ENCODE measurements at places on chromosomes 11 and 22.
A peak's percentile ranks its signal among the peaks of the same experiment; 100 is the strongest.

DNA sequence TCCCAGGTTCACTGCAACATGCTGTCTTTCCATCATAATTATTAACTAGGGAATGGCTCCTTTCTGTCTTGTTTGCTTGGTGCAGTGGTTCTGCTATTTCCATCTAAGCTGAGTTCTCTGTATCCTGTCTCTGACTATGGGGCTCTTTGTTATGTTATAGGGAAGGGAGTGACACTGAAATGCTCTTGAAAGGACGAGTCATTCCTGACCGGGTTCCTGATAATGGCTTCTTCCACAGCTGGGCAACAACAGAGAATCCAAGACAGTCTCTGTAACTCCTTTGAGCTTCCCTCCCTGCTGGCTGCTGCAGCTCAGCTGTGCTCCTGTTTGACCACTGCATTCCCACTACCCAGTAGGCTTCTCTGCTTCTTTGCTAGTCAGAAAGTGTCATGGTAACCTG lies 24.1 kb downstream of the OR2AT4 start:
- DNase-seq: peak; percentile 53

- DNase-seq: no peak
Observed at GRCh38 chr11:47599902-47600301, 5.7 kb upstream of the C1QTNF4 start.

DNA sequence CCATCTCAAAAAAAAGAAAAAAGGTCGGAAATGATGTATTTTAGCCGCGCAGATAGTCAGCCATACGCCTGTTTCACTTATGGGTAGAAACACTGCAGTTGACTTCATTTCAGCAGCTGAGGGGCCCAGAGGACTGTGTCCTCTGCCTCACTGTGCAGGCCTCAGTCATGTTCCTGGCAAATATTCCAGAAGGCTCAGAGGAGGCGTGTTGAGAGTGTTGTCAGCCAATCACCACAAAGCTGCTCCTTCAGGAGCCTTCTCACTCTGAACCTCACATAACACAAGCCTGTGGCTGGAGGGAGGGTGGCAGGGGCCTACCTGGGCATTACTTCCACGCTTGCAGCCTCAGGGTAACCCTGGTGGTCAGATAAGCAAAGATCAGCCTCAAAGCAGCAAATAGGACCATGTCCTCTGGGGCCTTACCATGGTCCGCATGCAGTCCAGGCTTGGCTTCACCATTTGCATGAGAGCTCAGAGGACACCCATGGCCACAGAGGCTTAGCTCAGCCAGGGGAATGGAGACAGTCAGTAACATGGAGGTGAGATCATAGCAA lies 17.3 kb upstream of the TREH start:
- DNase-seq: no peak

DNA sequence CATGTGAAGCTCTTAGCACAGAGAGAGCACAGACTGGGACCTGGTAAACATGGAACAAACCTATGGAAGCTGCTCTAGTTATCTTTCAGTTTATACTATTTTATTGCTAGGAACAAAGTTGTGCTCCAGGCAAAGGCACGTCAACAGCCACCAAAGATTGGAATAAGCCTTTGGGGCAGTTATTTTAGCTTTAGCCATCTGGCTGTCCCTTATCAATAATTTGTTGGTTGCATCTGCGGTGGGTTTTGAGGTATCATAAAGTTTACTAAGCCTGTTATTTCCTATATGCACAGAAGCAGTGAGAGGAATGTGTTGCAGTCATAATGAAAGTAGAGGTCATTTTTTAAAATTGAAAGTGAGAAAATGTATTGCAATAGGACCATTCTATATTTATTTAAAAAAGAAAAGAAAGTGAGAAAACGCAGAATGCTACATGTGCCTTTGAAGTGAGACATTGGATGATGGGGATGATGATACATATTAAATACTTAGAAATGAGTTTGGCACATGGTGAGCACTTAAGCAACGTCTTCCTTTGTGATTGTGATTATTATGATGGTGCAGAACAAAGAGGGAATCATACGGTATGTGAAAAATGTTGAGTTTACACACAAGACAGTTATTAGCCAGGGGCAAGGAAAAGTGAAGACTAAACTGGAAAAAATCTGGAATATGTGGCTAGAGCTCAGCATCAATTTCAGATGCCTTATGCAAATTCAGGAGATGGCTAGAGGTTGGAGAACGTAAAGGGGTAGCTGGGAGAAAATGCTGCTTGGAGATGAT lies 58.3 kb downstream of the PRR5L start:
- DNase-seq: peak; percentile 16

- no peak for DNase-seq
Observed at GRCh38 chr11:20041499-20041898, 118.8 kb downstream of the DBX1 start.

GRCh38 chr11:17550450-17551346 lies 3.6 kb downstream of the OTOG start:
- DNase-seq: no peak

DNA sequence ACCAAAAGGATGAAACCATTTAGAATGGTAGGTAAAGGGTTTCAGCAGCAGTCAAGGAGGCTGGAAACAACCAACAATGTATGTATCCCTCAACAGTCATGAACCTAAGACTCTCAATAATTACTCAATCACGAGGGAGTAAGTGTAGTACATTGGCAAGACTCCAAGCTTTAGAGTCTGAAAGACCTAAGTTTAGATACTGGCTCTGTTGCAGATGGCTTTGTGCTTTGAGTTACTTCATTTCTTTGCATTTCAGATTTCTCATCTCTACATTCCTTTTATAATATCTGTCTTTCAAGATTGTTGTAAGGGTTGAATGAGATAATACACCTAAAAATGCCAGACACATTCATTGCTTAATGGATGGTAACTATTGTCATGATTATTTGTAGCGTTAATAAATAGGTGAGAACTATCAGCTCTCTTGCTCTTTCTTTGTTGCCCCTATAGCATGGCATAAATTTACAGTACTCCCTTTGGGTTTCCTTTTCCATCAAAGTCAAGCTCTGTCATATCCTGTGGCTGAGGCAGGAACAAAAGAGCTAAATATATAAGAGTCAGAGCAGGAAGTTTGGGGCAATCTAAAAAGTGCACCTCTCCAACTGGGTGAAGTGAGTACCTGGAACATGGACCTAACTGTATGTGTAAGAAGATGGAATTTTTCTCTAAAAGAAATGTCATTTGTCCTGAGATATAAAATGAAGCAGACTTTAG lies 228.2 kb upstream of the ZC3H12C start:
- DNase-seq: peak; percentile 45

GRCh38 chr11:112882494-112883381 lies 78.5 kb upstream of the NCAM1 start:
- DNase-seq: no peak

GRCh38 chr11:130452940-130453339 lies 4.5 kb downstream of the ADAMTS15 start:
- no peak for DNase-seq

- DNase-seq: no peak
Observed at GRCh38 chr11:126857860-126858808, 142.4 kb downstream of the KIRREL3 start.

GRCh38 chr11:124052966-124053365 lies 11.8 kb upstream of the OR10G7 start:
- no peak for DNase-seq

DNA sequence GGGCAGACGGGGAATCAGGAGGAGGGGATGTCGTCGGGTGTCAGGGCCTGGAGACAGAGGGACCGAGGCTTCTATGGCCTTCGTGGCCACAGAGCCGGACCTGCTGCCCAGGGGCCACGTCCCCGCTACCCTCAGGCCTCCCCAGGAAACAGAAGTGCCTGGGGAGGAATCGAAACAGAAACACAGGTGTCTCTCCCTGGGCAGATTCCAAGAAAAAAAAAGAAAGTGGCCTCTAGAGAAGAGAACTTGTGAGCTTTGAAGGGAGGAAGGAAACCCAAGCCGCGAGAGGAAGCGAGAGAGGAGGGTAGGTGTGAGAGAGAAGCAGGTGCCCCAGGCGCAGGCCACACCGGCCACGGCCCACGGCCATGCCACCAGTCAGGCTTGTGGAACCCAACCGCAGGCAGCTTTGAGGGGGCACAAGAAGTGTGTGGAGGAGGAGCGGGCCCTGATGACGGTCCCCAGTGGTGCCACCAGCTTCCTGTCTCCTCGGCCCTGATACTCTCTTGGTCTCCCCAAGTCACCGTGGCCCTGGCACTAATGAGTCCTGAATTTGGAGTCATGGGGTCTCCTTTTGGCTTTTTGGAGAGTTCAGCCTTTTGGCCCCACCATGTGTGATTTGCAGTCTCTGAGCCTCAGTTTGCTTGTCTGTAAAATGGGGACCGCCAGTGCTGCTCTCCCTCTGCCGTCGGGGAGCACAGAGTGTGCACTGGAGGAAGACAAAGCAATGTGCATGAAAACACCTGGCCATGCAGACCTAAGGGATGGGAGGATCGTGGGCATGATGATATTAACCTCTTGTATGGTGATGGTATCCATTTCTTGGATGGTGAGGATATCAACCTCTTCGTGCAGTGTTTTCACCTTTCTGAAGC lies 25.2 kb downstream of the LIF start:
- DNase-seq: no peak

GRCh38 chr11:128299132-128299726 lies 288.1 kb downstream of the ETS1 start:
- DNase-seq: peak; percentile 18

DNA sequence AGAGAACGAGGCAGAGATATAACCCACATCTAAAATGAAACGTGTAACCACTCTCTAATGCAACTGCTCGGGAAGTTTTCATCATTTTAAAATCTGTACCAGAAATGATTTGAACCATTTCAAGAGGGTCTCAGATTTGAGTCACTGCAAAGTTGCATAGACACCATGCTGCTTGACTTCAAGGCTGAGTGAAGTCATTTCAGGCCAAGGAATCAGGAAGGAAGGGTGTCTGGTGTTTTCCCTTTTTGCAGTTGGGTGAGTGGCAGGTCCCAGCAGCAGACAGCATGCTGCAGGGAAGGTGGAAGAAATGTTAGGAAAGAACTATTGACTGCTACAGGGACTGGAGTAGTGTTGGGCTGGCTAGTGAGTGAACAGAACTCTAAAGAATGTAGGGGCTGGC lies 16.5 kb downstream of the TANGO2 start:
- DNase-seq: no peak

DNA sequence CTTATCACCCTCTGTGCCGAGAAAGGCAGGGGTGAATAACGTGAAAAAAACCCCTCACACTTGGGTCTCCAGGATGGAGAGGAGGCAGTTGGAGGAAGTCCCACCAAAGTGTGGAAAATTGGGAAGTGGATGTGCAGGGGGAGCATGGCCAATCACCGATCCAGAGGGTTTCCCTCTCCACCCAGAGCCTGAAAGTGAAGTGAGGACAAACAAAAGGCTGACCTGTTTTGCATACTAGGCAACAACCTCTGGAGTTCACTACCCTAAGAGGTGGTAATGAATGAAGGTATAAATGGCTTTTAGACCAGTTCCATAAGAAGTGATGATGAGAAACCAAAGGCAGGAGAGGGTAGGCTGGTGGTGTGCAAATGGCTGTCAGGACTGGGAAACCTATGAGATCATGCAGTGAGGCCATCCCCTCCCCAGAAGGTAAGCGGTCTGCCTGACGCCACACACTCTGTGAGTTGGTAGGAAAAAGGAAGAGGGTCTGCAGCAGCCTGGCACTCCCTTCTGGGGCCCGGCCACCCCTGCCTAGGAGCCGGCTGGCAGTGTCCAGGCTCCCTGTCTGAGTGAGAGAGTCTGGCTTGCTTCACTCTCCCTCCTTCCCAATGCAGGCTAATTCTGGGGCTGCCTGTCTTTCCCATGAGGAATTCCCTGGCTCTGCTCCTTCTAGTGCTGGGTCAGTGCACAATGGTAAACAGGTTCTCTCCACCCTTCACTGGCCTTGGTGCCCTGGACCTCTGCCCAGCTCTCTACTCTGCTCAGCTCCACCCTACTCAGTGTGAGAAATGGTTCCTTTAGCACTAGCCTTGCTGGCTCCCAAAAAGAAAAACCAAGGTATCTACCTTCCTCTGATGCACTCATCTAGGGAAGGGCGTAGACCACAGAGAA lies 15.6 kb downstream of the TBC1D10A start:
- no peak for DNase-seq

DNA sequence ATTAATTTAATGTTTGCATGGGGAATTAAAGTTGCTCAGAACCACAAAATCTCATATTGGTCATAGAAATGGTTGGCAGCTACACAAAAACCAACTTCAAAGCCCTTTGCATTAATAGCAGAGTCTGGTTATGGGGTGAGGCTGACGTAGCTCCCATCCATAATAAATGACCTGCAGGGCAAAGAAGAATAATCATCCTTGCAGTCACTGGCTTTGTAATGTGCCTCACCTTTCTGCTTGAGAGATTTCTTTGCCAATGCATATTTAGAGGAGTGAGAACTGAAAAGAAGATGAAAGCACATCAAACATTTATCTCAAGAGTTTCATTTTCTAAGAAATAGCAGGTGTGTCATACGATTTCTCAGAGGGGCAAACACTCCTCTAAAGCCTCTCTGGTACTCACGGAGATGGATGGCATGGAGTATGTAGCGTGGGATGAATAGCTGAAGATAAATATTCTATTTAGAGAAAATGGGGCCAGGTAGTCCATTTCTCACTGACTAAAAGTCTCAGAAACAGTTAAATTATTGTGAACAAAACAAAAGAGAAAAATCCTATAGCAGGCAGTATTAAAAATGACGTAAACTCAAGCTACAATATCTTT lies 1491.9 kb downstream of the FAM181B start:
- DNase-seq: no peak

DNA sequence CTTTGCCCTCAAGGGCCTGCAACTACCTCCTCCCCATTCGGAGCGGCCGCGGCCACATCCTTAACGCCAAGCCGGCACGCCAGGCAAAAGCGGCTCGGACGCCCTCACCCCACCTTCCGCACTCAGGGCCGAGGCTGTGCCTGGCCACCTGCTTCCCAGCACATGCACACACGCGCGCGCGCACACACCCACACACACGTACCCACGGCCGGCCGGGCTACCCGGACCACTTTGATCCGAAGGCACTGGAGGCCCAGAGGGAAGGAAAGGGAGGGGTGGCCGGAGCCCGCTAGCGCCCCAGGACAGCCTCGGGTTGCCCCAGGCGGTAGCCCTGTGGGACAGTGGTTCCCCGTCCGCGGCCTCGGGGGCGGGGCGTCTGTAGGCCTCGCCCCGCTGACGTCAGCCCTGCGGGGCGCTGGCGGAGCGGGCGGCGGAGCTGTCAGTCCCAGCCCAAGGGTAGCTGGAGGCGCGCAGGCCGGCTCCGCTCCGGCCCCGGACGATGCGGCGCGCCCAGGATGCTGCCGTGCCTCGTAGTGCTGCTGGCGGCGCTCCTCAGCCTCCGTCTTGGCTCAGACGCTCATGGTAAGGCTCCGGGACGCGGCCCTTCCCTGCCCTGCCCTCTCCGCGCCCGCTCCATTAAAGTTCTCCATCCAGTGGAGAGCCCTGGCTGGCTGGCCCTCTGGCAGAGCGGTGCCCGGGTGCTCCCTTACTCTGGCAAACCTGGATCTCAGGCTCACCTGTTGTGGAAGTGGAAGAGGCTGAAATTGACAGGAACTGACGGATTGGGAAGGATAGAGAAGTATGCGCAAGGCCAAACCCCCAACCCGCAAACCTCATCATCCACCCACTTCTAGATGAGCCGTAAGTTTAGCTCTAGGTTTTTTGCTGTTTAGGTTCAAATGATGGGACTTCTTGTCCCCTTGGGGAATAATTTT lies at the start of gene IL10RA:
IL10RA (plus strand) TSS at position 442 of the 935 bp plus-strand sequence; CDS start at position 516, 74 bp downstream.
- DNase-seq: peak; percentile 23

GRCh38 chr11:105007463-105007862 lies 15.5 kb downstream of the CASP5 start:
- no peak for DNase-seq

Measured in COLO829 (cell line).